Stimulated activated CD8-positive, alpha-beta memory T cell treated with anti-CD3 and anti-CD28 coated beads, Interleukin-7, amount 100 ng/mL, for 48 hours (primary cell): ENCODE measurements at places on chromosomes 6 and 20.

GRCh38 chr6:16318538-16318937 lies 80.2 kb downstream of the GMPR start:
- DNase-seq: peak; percentile 49

DNA sequence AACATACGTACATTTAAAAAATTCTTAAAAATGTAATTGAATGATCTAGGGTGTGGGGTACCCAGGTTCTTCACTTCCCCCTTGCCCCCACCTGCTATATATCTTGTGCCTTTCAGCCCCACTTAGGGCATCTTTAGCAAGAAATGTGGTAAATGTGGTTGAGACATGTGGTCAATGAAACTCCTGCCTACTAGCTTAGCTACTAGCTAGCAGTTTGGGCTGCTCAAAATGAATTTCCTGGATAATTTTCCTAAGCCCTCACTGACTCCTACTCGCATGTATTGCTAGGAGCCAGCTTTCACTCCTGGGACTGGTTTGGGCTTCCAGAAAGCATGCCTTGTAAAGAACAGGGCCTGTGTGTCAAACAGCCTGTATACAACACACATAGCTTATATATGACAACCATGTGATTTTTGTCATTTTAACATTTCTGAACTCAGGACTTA lies 257.3 kb downstream of the ATXN1 start:
- DNase-seq: no peak

- DNase-seq: no peak
Observed at GRCh38 chr20:36802326-36803222, 29.0 kb upstream of the DSN1 start.

- DNase-seq: no peak
Observed at GRCh38 chr6:32332433-32332832, 39.3 kb downstream of the TSBP1 start.

GRCh38 chr6:18306977-18307376 lies 42.6 kb upstream of the DEK start:
- no peak for DNase-seq

DNA sequence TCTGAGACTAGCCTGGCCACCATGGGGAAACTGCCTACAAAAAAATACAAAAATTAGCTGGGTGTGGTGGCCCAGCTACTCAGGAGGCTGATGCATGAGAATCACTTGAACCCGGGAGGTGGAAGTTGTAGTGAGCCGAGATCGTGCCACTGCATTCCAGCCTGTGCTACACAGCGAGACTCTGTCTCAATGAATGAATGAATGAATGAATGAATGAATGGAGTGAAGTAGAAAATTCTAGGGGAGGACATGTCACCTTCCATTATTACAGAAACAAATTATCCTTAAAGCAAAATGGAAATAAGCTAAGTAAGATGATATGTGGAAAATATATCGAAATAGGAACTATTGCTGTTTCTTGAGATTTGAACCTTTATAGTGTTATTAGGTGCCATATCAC lies 2.9 kb upstream of the PNISR start:
- DNase-seq: no peak

- no peak for DNase-seq
Observed at GRCh38 chr20:23350904-23351838, 580 bp downstream of the NXT1 start.

DNA sequence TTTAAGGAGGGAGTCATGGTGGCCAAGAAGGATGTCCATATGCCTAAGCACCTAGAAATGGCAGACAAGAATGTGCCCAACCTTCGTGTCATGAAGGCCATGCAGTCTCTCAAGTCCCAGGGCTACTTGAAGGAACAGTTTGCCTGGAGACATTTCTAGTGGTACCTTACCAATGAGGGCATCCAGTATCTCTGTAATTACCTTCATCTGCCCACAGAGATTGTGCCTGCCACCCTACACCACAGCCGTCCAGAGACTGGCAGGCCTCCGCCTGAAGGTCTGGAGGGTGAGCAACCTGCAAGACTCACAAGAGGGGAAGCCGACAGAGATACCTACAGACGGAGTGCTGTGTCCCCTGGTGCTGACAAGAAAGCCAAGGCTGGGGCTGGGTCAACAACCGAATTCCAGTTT lies 115.0 kb downstream of the HFE start:
- no peak for DNase-seq

DNA sequence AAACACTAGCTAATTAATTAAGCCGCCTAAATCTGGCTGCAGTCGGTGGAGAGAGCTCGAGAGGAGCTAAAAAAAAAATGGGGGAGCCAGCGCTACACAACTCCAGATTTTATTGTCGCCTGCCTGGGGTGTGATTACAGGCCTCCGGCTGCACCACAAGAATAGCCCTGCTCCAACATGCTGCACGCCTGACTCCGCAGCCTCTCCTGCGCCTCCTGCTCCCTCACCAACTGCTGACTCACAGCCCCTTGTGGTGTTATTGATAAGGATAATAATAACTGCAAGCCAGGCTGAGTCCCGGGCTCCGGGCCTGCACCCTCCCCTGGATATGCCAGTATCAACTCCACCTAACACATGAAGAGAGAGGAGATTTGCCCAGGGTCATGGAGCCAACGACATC lies 16.8 kb downstream of the SIRPA start:
- DNase-seq: no peak

- DNase-seq: no peak
Observed at GRCh38 chr6:4717124-4717523, 59.1 kb upstream of the CDYL start.

DNA sequence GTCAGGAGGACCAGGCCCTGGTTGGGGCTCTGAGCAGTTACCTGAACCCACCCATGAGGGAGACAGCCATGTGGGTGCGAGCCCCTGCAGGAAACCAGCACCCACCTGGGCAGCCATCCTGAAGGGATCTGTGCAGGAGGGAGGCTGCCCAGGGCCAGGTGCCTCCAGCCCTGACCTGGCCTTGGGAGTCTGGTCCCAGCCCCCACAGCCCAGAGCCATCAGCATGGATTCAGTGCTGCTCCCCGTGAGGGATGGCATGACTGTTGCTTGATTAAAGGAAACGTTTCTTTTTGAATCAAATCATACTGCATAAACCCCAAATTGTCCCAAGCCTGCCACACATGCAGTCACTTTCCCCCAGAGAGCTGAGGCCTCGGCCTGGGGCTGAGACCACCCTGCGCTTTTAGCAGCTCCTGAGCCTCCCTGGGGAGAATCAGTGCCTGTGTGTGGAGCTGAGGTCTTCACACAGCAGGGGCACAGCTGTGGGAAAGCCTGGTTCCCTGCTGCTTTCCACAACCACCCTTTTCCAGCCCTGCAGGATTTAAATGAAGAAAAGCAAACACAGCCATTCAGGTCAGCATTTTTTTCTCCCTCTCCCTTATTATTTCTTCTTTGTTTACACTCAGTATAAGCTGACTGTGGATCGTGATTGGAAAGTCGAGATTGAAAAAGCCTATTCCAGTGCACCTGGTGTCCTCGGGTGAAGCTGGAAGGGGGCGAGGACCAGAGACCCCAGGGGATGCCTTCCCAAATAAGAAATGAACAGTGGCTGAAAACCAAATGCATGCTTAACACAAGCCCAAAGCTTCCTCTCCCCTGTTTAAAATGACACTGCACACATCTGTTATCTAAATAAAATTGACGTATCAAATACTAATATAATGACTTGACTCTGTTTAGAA lies 283.9 kb downstream of the SMOC2 start:
- no peak for DNase-seq

DNA sequence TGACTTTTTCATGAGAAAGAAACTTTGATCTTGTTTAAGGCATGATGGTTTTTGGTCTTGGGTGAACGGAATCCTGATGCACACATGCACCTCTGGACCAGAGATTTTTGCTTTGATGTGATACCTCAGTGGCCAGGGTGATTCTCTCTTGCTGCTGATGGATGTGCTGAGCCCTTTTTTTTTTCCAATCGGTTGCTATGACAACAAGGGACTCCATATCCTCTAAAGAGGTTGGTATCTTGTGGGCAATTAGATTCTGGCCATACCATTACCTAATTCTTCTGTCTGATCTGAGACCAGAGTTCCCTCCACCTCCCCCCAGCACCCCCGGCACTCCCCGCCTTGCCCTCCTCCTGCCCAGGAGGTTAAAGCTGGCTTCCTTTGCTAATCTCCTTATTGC lies 24.9 kb downstream of the PDYN start:
- DNase-seq: no peak

DNA sequence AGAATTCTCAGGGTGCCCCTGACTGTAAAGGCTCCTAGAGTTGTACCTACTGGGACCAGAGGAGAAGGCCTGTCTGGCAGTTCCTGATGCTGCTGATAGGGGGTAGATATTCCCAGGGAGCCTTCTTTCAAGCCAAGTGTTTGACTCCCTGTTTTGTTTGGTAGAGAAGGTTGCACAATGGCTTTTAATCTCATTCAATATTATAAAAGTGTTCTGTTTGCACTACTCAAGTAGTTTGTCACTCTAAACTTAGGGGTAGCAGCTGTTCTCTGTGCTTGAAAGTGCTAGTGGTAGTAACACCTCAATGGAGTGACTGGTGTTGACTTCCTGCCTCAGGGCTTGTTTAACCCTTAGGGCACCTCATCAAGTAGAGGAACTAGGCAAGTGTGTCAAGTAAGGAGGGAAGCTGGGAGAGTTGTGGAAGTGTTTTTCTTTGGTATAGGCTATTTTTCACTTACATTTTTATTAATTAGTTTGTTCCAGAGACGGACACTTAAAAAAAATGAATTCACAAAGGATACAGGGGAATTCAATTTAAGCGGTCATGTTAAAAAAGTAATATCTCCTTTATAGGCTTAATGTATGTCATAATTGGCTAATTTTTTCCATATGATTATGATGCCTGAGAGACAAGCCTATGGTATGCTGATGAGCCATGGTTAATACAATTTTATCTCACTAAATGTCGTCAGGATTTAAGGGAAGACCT lies 38.1 kb downstream of the BICRAL start:
- DNase-seq: no peak

DNA sequence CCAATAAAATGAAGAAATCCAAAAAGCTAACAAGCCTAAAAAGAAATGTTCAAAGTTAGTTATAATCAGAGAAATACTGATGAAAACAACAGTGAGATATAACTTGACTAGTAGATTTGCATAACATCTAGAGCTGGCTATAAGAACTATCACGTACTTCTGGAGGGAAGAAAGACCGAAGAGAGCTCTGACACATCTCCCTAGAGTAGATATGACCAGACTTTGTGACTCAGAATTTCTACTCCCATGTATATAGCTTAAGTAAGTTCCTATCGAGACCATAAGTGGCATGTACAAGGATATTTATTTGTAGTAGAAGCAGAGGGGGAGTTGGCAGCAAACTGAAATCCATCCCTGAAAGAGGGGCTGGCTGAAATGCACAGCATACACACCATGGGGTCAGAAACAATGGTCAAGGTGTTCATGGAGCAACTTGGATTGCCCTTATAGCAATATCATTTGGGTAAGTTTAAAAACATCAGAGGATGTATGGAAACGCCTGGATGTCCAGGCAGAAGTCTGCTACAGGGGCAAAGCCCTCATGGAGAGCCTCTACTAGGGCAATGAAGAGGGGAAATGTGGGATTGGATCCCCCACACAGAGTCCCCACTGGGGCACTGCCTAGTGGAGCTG lies 25.6 kb upstream of the IL17A start:
- no peak for DNase-seq

DNA sequence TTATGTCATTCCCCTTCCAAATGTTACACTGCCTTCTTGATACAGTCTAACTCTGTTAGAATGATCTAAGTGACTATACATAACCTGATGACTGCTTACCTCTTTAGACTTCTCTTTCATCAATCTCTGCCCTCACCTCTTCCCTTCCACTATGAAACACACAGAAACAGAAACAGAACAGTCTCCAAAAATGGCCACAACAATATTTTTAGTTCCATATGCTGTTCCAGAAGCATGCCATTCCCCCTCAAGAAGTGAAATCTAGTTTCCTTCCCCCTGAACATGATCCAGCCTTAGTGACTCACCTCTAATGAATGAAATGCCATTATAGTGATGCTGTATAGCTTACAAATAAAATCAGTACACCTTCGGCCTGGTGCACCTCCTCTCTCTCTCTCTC lies 229.3 kb upstream of the TENT5A start:
- no peak for DNase-seq

DNA sequence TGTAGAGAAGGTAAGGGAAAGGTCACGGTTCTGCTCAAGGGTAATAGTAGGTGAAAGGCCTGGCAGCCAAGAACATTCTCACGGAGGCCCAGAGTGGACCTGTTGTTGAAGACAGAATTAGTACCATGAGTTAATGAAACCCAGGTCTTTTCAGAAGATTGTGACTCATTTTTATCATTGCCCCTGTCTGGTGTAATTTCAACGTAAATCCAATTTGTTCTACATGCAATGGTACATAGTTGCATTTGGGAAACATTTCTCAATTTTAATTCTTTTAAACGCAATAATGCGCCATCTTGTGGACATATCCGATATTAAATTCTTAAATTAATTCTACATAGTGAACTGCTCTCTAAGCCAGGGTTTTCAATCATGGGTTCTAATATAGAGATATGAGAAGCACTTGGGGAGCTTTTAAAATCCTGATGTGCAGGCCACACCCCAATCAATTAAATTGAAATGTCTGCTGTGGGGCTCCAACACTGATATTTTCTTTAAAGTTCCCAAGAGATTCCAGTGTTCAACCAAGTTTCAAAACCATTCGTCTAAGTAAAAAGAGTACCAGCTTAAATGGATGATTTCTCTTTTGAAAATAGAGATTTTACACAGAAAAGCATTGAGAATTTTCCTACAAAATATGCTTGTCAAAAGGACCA lies 257.4 kb downstream of the PLCB1 start:
- DNase-seq: no peak

- DNase-seq: no peak
Observed at GRCh38 chr6:46023216-46023915, 7.7 kb upstream of the CLIC5 start.

DNA sequence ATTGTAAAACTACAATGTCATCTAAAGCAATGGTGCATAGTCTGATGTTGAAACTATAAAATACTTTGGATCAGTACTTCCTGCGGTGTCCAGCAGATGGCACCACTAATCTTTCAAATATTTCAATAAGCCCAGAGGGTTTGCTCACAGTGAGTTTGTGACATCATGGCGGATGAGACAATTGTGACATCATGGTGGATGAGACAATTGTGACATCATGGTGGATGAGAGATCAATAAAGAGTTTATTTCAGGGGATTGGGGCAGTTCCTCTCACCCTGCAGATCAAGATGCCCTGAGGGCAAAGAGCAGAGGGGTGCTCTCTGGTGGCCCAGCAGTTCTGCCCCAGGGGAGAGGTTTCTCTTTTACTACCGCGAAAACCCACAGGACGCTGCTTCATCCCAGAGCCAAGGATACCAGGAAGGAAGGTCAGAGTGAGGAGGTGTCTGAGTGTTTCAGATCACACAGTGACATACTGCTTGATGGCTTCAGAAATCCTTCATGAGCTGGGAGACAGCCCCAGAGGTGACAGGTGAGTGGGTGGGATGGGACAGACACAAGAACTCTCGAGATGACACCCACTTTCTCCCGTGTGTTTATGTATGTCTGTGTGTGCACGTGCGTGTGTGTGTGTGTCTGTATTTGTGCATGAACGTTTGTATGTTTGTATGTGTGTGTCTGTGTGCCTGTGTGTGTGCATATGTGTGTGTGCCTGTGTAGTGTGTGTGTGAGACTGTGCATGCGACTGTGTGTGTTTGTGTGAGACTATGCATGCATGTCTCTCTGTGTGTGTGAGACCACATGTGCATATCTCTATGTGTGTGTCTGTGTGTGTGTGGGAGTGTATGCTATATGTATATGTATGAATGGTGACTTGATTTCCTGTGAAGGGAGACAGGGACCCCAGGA lies 7.3 kb upstream of the ULBP2 start:
- no peak for DNase-seq
